ENCODE measurements at places on chromosomes 5 and 9. TPM values are rescaled to one million over a fixed set of nuclear protein-coding genes. Genes with fewer than 3 reads are reported as not detected.

The LCN9 gene
- total RNA-seq: not detected

The SKIC3 gene
- 61.2 TPM for total RNA-seq

The NUTM2G gene
- total RNA-seq: not detected

The PCAT7 gene
- not detected for total RNA-seq

DNA sequence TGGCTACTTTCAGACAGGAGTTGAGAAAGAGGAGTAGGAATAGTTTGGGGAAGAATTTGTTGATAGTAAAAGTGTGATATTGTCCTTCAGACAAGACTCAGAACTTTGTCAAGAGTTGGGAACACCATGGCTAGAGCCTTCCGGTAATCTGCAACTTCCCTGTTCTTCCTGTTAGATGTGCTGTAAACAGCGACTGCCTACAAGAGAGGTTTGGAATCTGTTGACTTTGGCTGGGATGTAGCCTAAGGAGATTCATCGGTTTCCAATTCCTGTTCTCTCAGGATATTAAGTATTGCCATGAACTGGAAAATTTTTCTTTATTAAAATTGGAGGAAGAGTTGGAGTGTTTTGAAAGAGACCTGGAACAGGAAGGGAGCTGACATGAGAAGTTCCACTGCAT is 43.9 kb downstream of the ARHGAP26 start:
- DNase-seq: no peak

GRCh38 chr5:16750445-16750844 is 133.6 kb upstream of the RETREG1 start:
- DNase-seq: no peak

DNA sequence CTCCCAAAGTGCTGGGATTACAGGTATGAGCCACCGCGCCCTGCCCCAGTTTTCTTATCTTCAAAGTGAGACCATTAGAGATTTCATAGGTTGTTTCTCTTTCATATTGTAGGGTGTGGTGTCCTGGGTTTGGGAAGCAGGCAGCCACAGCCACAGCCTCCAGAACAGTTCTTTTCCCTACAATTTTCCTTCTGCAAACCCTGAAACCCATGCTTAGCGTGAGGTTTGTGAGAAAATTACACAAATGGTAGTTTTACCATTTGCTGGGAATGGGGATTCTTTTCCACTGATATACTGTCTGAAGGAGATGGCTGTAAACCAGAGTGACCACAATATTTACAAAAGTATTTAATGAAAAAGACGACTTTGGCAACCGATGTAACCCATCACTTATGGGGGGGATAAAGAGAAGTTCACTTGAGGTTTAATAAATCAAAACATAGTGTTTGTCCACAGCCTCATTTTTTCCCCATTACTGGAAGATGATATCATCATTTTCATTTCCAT is 26.7 kb upstream of the ECM2 start:
- no peak for DNase-seq

DNA sequence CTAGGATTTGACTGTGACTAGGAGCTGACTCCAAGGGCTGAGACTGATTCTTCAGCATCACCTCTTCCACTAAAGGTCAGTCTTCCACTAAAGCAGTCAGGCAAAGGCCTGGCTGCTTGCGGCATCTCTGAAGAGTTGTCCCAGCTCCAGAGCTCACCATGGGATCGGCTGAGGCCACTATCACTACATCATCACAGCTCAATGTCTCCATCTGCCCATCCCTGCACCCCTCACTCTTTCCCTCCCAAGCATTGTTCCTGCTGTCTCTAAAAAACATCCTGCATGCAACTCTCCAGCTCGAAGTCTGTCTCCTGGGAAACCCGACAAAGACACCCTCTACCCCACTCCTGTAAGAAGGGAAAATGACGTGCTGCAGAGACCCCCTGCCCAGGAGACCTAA is 15.5 kb upstream of the WWC1 start:
- DNase-seq: no peak

DNA sequence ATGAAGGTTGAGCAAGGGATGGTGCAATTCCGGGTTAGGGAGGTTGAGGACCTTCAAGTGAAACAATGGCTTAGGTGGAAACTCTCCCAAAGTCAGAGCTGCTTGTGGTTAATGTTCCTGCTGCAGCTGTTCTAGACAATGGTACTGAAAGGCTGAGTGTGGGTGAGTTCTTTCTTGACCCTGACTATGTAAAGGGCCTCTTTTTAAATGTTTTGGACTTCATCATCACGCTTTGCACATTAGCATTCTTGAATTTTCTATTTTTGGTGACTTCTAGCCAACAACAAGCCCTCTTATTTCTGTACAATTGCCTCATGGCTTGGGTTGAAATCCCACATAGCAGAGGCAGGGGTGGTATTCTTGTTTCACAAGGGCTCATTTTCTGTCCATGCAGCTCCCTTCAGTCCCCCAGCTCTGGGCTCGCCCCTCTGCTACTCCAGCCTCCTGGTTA is 136.3 kb upstream of the ANKRD55 start:
- no peak for DNase-seq

DNA sequence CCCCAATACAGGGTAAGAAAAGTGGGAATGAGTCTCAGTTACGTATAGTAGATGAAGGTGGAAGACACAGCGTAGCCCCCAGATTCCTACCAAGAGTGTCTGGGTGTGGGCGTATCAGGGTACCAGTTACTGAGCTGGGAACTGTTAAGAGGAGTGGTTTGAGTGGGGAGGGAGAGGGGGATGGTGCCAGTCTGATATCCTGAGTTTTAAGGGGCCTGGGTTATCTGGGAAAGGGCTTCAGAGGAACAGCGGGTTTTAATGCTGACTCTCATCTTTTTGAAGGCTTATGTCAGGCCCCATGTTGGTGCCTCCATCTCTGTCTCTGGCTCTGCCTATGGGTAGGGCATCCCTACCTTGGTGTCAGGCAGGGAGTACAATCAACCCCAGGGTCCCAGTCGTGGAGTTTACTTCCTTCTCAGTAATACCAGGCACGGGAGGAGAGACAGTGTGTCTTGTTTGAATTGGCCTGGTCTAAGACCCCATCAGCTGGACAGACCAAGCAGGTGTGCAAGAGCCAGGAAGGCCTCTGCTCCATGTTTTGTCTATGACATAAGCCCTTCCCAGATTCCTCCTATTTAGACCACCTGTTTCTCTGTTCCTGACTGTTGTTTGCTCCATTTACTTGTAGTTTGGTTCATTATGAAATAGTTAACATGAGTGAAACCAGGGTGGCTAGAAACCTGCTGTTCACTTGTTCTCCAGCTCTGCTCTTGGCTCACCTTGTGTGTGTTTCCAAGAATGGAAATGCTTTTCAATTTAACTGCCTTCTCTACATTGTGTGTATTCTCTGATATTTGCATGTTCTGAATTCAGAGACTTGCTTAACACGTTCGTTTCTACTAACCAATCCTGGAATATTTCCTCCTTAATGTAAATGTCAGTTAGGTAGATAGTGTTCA is 125.6 kb downstream of the DAB2IP start:
- DNase-seq: no peak

DNA sequence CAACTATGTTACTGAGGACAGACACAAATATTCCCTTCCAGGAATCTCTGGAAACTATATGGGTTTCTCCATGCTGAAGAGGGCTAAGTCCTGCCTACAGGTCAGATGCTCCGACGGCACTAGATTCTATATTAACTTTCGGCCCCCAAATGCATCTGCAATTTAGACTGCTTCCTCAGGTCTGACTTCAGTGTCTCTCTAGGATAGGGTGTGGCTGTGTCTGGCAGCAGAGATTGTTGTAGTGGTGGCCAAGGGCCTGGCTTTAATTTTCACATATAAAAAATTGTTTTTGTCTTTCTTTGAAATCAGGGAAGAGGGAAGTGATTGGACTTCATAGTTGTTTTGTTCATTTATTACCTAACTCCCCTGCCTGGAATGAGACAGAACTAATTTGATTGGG is 101.8 kb downstream of the PJA2 start:
- DNase-seq: no peak

DNA sequence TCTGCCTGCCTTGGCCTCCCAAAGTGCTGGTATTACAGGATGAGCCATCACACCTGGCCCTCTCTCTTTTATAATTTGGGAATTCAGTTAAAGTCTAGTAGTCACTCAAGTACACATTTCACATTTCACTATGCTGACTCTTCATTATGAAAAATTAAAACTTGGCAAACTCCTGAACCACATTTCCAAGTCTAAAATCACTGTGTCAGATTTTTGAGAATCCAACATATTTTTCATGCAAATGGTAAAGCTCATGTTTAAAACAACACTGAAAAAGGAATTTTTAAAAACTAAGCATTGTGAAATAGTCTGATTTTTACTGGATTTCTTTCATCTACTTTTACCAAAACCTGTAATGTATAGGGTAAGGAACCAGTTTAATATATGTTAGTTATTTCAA is 92.3 kb downstream of the SVEP1 start:
- no peak for DNase-seq

DNA sequence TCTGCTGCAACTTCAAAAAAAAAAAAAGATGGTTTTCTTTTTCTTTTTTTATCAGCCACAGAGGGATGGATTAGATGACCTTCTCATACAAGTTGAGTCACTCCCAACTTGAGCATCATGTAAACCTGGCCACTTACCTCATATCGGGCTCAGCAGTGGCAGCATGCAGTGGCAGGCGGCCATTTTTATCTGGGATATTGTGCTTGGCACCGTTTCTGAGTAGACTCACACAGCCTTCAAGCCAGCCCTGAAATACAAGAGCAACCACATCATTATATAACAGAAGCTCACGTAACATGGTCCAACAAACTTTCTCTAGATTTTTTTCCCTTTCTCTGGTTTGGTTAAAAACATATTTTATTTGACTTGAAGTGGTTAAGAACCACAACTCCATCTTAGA is 62.6 kb downstream of the ANKRD55 start:
- DNase-seq: no peak

GRCh38 chr5:69516769-69517168 is 24.2 kb downstream of the OCLN start:
- DNase-seq: no peak

DNA sequence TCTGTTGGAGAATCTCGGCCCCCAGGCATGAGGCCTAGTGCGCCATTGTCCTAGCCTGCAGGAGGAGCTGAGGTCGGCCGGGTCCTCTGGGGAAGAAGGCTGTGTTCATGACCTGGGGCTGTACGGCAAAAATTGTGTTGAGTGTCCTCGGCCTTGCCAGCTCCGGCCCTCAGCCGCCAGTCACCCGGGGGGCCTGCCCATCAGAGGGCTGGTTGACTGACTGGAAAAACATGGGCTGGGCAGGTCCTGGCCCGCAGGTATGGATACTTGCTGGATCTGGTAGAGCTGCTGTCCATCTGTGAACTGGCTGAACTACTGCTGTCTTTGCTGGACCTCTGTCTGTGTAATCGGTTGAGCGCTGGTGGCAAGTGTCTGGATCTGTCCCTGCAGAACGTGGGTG is 136.7 kb upstream of the GAS1 start:
- no peak for DNase-seq

DNA sequence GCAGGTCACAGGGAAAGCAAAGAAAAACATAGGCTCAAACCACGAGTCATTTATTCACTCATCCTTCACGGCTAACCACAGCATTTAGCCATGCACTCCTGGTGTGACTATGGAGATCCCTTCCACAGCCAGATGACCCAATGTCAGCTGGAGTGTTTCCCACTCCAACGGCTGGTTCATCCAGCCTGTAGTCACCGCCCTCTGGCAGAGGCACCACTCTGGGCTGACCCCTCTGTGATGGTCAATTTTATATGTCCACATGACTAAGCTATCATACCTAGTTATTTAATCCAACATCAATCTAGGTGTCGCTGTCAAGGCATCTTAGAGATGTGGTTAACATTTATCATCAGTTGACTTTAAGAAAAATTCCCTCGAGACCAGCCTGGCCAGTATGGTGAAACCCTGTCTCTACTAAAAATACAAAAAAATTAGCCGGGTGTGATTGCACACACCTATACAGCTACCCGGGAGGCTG is 9.5 kb upstream of the PHF19 start:
- DNase-seq: no peak

- no peak for DNase-seq
Observed at GRCh38 chr9:112831969-112832368, 58.7 kb downstream of the SLC46A2 start.
